ENCODE measurements at places on chromosomes 2 and 18. TPM values are rescaled to one million over a fixed set of nuclear protein-coding genes. Genes with fewer than 3 reads are reported as not detected.

GRCh38 chr2:190990132-190990531 is 23.8 kb downstream of the STAT1 start:
- H3K36me3 ChIP-seq: peaks cover 51% of the 10 kb centered on the region
- H3K27ac ChIP-seq: no peak overlapping the region
- H3K27me3 ChIP-seq: no peaks in the 10 kb centered on the region
- H3K4me1 ChIP-seq: no peaks in the 10 kb centered on the region

GRCh38 chr2:3635171-3635974 is 22.6 kb upstream of the ALLC start:
- no peaks in the 10 kb centered on the region for H3K27me3 ChIP-seq
- DNase-seq: no peak
- H3K27ac ChIP-seq: no peak overlapping the region
- H3K4me3 ChIP-seq: no peak overlapping the region

DNA sequence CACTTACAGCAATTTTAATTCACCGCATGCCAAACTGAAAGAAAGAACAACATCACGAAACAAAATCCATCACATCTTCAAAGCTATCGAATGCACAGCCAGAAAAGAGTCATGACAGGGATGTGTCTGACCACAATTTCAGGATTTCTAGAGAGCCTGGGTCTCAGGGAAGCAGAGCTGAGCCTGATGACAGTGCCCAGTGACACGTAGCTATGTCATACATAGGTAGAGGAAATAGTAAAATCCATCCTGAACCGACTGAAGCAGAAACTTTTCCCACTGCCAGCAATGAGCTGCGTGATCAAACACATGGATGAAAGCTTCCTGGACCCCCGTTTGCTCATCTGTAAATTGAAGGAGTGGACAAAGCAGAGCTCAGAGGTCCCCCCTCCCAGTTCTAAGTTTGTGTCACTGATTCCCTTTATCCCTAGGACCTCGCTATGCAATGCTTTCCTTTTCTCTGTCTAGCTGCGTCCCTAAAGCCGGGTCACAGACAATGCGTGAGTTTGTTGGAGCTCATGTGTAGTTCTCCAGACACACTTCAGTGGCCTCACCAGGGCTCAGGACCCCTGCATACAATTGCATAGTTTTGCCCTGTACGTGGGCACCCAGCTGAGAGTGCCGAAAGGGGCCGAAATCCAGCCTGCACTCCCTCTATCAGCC is 37.6 kb downstream of the CCBE1 start:
- H3K4me3 ChIP-seq: no peak overlapping the region
- H3K4me1 ChIP-seq: peaks cover 48% of the 10 kb centered on the region
- DNase-seq: no peak
- no peaks in the 10 kb centered on the region for H3K36me3 ChIP-seq
- H3K27ac ChIP-seq: no peak overlapping the region

- DNase-seq: peak; percentile 13
- H3K27ac ChIP-seq: no peak overlapping the region
- H3K27me3 ChIP-seq: no peaks in the 10 kb centered on the region
- peaks cover 3% of the 10 kb centered on the region for H3K4me1 ChIP-seq
- H3K4me3 ChIP-seq: no peak overlapping the region
Measured at GRCh38 chr2:217562871-217563480, 439.8 kb downstream of the TNS1 start.

GRCh38 chr2:219871351-219871750 is 243.9 kb downstream of the SLC4A3 start:
- no peaks in the 10 kb centered on the region for H3K27me3 ChIP-seq
- no peak for DNase-seq
- H3K27ac ChIP-seq: no peak overlapping the region
- H3K4me3 ChIP-seq: no peak overlapping the region
- no peaks in the 10 kb centered on the region for H3K36me3 ChIP-seq
- H3K4me1 ChIP-seq: no peaks in the 10 kb centered on the region

DNA sequence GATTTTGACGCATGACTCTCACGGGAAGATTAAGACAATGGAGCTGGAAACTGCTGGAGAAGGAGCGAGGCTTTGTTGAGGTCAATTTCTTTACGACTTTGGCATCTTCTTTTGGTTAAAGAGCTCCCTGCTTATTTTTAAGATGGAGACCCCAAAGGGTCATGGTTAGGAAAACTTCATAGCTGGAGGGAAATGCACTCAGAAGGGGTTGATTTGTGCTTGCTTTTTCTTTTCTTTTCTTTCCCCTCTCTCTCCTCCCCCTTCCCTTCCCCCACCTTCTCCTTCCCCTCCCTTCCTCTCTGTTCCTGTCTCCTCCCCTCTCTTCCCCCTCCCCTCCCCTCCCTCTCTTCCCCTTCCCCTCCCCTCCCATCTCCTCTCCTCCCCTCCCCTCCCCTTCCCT is 79.0 kb downstream of the TNP1 start:
- H3K36me3 ChIP-seq: no peaks in the 10 kb centered on the region
- no peak for DNase-seq
- no peaks in the 10 kb centered on the region for H3K27me3 ChIP-seq
- H3K4me3 ChIP-seq: no peak overlapping the region
- no peak overlapping the region for H3K27ac ChIP-seq

DNA sequence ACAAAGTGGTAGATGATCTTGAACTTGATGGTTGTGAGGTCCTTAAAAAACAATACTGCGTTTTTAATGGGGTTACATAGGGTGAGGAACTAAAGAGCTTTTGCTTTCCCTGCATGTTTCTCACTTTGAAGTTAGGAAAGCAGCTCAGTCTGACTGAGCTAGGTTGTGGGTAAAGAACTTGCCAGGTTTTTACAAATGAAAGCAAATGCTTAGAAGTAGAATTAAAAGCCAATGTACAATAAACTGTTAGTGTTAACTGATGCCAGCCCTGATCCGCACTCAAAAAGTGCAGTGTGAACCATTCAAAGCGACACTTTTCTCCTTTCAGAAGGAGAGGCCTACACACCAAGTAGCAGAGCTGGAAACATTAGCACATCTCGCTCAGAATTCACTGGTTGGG is 270.3 kb downstream of the AGPS start:
- DNase-seq: no peak
- H3K27me3 ChIP-seq: no peaks in the 10 kb centered on the region
- no peaks in the 10 kb centered on the region for H3K4me1 ChIP-seq
- no peaks in the 10 kb centered on the region for H3K36me3 ChIP-seq
- no peak overlapping the region for H3K27ac ChIP-seq

DNA sequence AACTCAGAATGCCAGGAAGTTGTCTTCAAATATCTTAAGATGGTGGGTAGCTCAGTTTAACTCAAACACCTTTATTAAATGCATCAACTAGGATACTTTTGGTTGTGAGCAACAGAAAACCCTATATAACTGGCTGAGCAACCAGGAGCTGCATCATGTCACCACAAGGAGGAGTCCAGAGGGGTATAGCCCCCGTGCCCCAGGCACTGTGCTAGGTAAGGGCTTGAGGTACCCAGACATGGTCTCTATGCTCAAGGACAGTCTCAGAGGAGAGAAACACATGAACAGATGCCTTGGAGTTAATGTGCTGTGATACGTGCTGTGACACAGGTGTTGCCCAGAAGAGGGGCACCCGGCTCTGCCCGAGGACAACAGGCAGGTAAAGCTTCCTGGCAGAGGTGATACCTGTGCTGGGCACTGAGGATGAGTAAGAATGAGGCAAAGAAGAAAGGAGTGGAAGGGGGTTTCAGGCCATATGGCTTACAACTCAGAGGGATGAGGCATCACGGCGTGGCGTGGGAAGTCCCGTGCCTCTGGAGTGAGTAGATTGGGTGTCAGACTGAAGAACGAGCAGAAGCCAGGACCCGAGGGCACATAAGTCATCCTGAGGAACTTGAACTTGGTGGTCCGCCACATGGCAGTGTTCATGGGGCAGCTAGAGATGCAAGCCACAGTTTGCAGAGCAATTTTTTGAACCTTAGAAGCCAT is 32.0 kb upstream of the CAB39 start:
- DNase-seq: no peak
- H3K4me1 ChIP-seq: no peaks in the 10 kb centered on the region
- H3K27ac ChIP-seq: no peak overlapping the region

- no peak overlapping the region for H3K4me3 ChIP-seq
- H3K27ac ChIP-seq: no peak overlapping the region
- no peaks in the 10 kb centered on the region for H3K27me3 ChIP-seq
- DNase-seq: no peak
- H3K36me3 ChIP-seq: no peaks in the 10 kb centered on the region
Measured at GRCh38 chr18:35519148-35519899, 21.6 kb upstream of the INO80C start.

GRCh38 chr18:10560452-10561045 is 34.7 kb downstream of the NAPG start:
- no peaks in the 10 kb centered on the region for H3K4me1 ChIP-seq
- no peak overlapping the region for H3K4me3 ChIP-seq
- H3K27me3 ChIP-seq: no peaks in the 10 kb centered on the region
- H3K27ac ChIP-seq: no peak overlapping the region
- peak; percentile 84 for DNase-seq

GRCh38 chr18:55688030-55688429 is 100.0 kb upstream of the TCF4 start:
- H3K4me3 ChIP-seq: no peak overlapping the region
- no peak for DNase-seq
- no peak overlapping the region for H3K27ac ChIP-seq

DNA sequence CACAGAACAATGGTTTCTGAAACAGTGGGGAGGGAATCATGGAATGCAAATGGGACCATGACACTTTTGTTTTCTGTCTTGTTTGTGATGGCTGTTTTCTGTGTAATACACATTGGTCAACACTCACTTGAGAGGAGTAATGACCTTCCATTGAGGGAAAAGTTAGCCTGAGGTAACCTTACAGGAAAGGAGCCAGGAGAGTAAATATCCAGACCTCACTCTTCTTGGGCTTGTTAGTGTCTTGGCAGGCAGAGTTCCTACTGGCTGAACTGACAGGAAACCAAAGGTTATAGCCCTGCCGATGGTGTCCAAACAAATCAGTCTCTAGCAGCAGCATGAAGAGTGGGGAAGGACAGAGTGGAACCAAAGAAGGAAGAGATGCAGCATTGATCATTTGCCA is 17.2 kb upstream of the RPRM start:
- no peaks in the 10 kb centered on the region for H3K27me3 ChIP-seq
- H3K27ac ChIP-seq: no peak overlapping the region
- H3K4me3 ChIP-seq: no peak overlapping the region
- H3K4me1 ChIP-seq: no peaks in the 10 kb centered on the region

DNA sequence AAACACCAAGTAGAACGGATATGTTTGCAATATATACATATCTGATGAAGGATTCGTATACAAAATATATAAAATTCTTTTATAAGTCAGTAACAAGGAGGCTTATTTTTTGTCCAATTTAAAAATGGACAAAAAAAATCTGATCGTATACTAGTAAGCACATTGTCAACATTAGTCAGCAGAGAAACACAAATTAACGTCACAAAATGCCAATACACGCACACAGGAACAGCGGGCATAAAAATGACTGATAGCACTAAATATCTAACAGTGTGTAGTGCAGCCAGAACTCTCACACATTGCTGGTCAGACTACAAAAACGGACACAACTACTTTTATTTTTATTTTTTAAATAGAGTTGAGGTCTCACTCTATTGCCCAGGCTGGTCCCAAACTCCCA is 69.5 kb downstream of the LAMA1 start:
- no peak overlapping the region for H3K27ac ChIP-seq
- H3K36me3 ChIP-seq: no peaks in the 10 kb centered on the region
- no peak overlapping the region for H3K4me3 ChIP-seq
- DNase-seq: no peak

DNA sequence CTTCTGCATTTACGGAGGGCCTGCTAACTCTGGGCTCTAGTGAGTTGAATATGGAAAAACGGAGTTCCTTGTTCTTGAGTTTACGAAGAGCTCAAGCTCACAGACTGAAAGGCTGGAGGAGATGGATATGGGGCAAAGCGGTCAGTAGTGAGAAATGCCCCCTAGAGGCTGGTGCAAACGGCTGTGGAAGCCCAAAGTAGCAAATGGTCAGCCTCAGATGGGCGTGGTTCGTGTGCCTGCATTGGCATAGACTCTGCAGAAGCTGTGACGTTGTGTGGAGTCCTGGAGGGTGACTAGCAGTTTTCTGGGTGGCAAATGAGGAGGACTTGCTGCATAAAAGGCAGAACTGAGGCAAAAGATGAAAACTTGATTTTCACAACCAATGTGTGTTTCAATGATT is 93.6 kb upstream of the TWIST2 start:
- no peak overlapping the region for H3K4me3 ChIP-seq
- no peaks in the 10 kb centered on the region for H3K27me3 ChIP-seq
- no peaks in the 10 kb centered on the region for H3K4me1 ChIP-seq
- DNase-seq: no peak

DNA sequence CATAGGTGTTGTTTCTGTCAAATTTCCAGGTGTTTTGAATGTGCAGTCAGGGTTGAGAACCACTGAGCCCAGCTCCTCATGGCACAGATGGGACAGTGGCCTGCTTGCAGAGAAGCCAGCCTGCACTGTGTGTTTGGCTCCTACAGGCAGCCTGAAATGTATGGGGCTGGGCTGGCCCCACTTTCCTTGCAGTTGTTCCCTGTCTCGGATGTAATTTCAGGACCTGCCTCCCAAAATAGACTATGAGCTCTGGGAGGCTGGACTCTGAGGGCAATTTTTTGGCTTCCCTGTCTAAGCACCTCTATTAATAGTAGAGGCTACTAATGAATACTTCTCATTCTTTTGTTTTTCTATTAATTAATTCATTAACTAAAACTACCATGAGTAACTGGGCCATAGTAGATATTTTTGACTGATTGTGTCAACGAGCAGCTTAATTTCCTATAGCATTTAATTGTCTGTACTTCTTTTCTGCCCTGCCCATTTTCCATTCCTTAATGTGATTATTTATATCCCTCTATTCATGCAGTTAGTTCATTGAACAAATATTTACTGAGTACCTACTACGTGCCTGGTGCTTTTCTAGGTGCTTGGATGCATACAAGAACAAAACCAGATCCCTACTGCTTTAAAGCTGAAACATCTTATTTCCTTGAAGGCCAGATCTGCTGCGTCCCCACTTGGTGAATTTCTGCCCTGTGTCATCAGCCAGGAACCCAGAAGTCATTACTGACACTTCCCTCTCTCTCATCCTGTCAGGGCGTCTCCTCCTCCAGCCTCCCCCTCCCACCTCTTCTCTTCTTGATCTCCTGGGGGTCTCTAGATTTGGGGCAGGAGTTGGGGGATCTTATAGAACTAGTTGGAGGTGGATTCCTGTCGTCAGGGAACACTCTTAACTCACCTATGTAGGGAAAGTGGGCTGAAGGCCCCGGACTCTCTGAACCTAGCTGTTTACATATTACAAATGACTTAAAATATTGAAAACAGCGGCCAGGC is 16.3 kb downstream of the DYSF start:
- H3K27me3 ChIP-seq: peaks cover 40% of the 10 kb centered on the region
- DNase-seq: no peak
- peak overlapping the region; percentile 46 for H3K27ac ChIP-seq
- peak overlapping the region; percentile 21 for H3K4me3 ChIP-seq
- no peaks in the 10 kb centered on the region for H3K4me1 ChIP-seq

DNA sequence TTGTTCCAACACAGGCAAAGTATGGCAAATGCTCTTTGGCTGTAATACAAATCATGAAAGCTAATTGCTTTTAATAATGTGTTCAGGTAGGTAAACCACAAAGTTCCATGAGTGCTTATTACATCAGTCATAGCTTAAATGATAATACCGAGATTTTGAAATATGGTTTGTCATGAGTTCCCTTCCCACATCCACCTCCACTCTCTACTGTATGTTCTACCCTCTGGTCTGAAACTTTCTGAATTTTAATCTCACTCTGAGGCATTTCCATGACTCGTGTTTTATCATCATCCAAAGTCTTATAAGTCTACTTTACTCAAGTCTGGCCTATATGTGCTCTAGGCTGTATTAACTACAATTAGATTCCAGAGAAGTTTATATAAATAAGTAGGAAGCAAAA is 354.8 kb downstream of the AKAIN1 start:
- no peak overlapping the region for H3K4me3 ChIP-seq
- no peaks in the 10 kb centered on the region for H3K4me1 ChIP-seq
- H3K36me3 ChIP-seq: no peaks in the 10 kb centered on the region
- no peak for DNase-seq
- H3K27ac ChIP-seq: no peak overlapping the region

CNRIP1 gene
- polyA plus RNA-seq: 15.4 TPM

SP9 gene
- not detected for polyA plus RNA-seq

C2orf78 gene
- not detected for polyA plus RNA-seq

All from lung (tissue), 17 donors.